ENCODE measurements at places on chromosomes 13 and 19.

DNA sequence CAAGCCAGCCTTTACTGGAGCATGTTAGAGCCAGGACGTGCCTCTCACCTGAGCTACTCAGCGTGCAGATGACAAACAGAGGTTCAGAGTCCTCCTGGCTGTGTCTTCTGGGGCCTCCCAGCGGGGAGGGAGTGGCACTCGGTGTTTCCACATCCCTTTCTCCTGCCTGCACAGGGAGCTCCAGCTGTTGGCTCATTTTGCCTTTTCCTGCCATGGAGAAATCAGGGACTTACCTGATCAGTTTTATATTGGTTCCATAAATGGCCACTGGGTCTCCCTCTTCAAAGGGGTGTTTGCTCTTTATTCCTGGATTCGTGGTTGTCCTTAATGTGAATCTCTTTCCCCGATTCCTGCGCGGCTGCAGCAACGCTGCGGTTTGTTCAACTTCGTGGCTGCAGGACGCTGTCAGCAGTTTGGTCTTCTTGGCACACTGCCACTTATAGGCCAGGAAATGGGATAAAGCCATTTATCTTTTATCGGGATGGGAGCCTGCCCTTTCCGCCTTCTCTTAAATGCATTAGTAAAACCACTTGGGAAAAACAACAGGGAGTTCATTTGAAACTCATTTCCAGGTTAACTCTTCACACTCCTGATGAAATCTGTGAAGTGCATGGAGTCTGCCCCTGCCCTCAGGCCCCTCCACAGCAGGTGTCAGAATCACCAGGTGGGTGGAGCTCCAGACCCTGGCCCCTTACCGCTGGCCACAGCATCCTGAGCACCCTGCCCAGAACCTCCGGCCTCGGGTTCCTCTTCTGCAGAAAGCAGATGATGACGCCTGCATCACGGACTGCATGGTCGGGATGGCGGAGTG, 39.8 kb upstream of the MCF2L start:
- no peak for DNase-seq

- DNase-seq = no peak
Observed at GRCh38 chr19:43628646-43629326, 9.4 kb upstream of the ZNF428 start.

GRCh38 chr13:82627183-82627582, 1255.1 kb downstream of the SLITRK1 start:
- DNase-seq = no peak

DNA sequence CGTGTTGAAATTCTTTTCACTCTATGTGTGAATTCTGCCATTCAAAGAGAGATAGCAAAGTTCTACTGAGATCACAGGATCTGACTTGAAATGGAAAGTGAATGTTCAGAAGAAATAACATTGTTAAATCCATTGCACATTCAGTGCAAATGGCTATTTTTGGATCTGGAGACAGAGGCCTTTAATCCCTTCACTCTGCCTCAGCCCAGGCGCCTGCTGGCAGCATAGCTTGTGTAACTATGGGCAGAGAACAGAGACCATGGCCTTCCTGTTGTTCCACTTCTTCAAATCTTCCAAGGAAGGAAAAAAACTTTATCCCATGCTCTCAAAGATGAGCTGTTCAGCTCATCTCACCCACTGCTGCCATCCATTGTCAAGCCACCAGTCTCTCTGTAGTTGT, 265.4 kb downstream of the LMO7 start:
- DNase-seq = no peak

DNA sequence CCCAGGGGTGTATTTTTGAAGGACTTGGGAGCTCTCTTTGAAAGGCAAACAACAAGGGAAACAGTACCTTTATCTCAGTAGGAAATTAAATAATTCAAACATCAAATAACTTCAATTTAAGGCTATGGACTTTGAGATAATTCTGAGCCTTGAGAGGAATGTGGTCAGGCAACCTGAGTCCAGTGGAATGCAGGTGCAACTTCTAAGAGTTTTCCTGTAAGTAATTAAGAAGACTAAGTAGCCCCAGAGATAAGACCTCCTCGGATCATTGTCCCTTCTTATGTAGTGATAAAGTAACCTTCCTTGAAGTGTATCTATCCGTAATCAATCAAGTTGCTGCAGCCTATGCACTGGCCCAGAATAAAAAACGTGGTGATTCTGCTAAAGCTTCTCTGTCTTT, 29.2 kb downstream of the ZNF701 start:
- DNase-seq = no peak

GRCh38 chr13:95235974-95236373, 65.3 kb downstream of the ABCC4 start:
- no peak for DNase-seq

GRCh38 chr19:3107658-3108057, 13.5 kb downstream of the GNA11 start:
- DNase-seq = no peak

GRCh38 chr19:37817180-37817981, 38.0 kb upstream of the ZNF573 start:
- peak; percentile 5 for DNase-seq

DNA sequence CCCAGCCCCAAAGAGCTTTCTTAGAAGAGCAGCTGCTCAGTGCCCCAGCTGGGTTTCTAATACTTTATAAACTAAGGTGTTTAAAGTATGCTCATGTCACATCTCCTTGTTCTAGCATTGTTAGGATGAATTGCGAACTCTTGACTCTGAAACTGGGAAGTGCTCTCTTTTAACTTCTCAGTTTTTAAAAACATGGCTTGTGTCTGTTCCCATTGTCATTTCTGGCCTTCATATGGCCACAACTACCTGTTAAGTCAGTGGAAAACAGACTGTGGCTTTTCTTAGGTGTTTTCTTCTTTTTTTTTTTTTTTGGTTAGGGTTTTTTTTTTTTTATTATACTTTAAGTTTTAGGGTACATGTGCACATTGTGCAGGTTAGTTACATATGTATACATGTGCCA, 164.7 kb downstream of the KCNRG start:
- DNase-seq = no peak

- DNase-seq = no peak
Observed at GRCh38 chr19:53394522-53394973, 401 bp upstream of the ZNF765 start.

DNA sequence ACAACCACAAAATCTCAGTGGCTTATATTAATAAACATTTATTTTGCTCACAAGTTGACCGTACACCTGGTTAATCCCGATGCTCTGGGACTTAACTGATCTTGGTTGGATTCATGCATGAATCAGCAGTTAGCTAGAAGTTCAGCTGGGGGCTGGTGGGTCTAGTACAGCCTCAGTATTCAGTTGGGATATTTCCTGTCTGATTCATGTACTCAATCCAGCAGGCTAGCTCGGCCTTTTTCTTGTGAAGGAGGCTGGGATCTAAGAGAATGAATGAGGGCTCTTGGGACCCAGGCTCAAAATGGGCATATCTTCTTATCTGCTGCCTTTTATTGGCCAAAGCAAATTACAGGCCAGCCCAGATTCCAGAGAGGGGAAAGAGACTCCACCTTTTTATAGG, 178.8 kb downstream of the KCTD12 start:
- no peak for DNase-seq

- DNase-seq = no peak
Observed at GRCh38 chr13:41199526-41199925, 5.2 kb upstream of the KBTBD7 start.

GRCh38 chr13:44622261-44622660, 46.1 kb upstream of the TSC22D1 start:
- no peak for DNase-seq

DNA sequence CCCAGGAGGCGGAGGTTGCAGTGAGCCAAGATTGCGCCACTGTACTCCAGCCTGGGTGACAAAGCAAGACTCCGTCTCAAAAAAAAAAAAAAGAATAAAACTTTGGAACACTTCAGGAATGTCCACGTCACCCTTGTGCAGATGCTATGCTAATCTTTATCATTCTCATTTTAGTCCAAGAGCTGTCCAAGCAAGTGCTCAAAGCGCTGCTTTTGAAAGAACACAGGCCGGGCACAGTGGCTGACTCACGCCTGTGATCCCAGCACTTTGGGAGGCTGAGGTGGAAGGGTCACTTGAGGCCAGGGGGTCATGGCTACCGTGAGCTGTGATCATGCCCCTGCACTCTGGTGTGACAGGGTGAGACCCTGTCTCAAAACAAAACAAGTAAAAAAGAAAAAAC, 11.1 kb upstream of the UQCR11 start:
- no peak for DNase-seq

DNA sequence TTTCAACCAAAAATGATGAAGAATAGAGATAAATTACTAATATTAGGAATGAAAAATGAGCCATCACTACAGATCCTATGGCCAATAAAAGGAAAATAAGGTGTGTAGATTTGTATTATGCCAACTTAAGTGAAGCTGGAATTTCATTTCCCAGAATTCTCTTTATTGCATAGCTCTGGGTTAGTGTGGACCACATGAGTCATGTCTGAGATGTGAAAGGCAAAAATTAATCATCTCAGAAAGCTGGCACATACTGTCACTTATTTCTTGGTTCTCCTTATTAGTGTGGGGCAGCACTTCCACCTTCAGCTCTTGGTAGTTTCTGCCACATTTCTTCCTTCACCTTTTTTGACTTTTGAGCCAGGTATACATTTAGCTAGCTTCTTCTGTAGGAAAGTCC, 82.6 kb downstream of the KATNAL1 start:
- no peak for DNase-seq

GRCh38 chr19:1026783-1027649, 608 bp downstream of the CNN2 start:
- no peak for DNase-seq

DNA sequence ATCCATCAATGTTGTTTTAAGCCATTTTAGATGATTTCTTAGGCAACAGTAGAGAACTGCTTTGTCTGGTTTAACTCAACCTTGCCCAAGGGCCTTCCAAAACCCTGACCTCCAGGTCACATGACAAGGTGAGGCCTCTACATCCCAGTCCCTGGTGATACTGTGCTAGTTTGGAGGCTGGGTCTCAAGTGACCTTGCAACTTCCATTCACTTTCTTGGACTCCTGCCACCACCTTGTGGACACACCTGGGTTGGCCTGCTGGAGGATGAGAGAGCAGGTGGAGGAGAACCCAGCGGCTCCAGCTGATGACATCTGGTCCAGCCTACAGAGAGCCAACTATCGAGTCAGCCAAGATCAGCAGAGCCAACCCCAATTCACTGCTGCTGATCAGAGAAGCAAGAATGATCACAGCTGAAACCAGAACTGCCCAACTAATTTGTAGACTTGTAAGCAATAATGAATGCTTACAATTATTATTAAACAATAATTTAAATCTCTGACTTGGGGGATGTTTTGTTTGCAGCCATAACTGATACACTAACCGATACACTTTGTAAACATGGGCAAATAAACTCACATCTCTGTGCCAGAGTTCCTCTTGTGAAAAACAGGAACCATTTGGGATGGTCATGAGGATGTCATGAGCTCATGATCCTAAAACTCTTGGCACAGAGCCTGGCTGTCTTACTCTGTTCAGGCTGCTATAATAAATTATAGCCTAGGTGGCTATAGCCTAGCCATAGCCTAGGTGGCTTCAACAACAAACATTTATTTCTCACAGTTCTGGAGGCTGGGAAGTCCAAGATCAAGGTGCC, 11.5 kb downstream of the FAM187B start:
- no peak for DNase-seq

- DNase-seq = no peak
Observed at GRCh38 chr19:1990230-1991017, 25.1 kb downstream of the BTBD2 start.

DNA sequence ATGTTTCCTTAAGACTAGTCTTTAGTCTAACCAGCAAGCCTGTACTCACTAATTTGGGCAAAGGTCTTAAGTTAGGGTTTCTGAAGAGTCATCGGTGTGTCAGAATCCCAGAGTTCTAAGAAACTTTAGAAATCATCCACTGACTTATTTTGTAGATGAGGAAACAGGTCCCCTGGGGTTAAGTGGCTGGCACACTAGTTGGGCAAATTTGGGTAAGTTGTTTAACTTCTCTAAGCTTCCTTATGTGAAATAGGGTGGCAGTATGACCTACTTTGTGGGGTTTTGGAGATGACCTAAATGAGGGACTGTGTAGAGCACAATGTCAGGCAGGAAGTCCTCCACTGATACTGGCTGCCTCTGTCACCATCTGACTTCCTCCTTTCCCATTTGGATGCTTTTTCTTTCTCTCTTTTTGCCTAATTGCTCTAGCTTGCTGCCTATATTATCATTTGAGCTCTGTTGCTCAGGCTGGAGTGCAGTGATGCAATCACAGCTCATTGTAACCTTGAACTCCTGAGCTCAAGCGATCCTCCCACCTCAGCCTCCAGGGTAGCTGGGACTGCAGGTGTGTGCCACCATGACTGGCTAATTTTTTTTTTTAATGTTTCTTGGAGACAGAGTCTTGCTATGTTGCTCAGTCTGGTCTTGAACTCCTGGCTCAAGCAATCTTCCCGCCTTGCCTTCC, 2.3 kb downstream of the ADGRE3 start:
- no peak for DNase-seq

DNA sequence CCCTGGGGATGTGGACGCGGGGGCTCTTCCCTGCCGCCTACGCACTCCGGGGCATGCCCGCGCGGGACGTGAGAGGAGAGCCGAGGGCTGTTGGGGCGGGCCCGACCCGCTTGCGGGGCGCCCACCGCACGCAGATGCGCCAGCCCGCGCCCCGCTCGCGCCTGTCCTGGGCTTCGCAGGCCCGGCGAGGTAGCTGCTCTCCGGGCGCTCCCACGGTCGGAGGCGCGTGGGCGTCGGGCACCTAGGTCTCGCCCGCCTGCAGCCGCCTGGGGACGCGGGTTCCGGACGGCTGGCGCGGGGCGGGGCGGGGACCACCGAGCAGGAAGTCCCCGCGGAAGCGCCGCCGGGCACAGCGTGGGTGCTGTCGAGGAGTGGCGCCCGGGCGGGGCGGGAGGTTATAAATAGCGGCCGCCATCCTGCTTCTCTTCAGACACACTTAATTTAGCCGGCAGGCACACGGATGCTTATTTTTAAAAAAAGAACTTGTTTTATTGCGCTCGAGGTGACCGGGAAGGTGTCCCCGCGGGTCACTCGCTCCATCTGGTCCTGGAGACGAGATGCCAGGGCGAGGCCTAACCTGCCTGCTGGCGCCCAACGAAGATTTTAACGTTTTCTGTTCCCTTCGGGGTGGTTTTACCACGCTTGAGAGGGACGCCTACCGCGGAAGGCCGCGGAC, 561 bp upstream of the GJA3 start:
- DNase-seq = no peak

- no peak for DNase-seq
Observed at GRCh38 chr19:16327911-16328823, 3.5 kb downstream of the KLF2 start.

DNA sequence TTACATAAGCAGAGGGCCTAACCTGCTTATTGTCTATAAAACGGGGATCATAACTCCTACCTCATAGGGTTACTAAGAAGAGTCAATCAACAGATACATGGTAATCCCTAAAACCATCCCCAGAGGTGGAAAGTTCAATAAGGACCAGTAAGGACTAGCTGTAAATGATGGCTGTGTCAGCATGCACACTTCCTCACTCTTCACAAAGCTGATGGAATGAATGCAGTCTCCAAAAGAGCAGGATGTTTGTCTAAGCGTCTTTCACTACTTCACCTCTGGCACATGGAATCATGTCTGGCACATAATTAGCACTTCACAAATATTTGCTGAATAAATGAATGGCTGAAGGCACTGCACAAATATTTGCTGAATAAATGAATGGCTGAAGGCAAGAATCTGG, 134.2 kb downstream of the MIPEP start:
- DNase-seq = no peak

DNA sequence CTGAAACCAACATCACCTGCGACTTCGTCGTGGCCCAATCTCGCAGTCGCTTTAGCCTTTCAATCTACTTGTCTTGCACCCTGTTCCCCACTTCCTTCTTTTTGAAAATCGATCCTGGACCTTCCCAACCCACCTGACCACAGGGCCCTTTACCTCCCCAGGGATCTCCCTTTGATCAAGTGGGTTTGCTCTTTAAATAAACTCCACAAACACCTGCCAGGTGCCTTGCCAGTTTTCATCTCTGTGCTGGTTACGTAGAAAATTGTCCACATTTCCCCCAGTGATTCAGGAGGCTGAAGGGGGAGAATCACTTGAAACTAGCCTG, 14.5 kb upstream of the RAB20 start:
- no peak for DNase-seq

Data from stimulated activated CD8-positive, alpha-beta memory T cell treated with anti-CD3 and anti-CD28 coated beads, Interleukin-7, amount 100 ng/mL, for 1 hour (primary cell).